ENCODE measurements at places on chromosomes 11 and 22. TPM values are rescaled to one million over a fixed set of nuclear protein-coding genes. Genes with fewer than 3 reads are reported as not detected.

The SIK2 gene
- 7.1 TPM for total RNA-seq

The CYTH4 gene
- total RNA-seq, result 1.5 TPM

The LRRC32 gene
- 0.17 TPM for total RNA-seq

The NLRX1 gene
- total RNA-seq, result 10.7 TPM

The KRTAP5-8 gene
- not detected for total RNA-seq

The SLC22A25 gene
- total RNA-seq, result not detected

The C22orf39 gene
- 13.7 TPM for total RNA-seq

The GGT1 gene
- 96.3 TPM for total RNA-seq

The PLAAT4 gene
- total RNA-seq, result 3.8 TPM

The MMP7 gene
- 23.2 TPM for total RNA-seq

The TTC12 gene
- total RNA-seq, result 4.5 TPM
